ENCODE measurements at places on chromosomes 12 and 14. TPM values are rescaled to one million over a fixed set of nuclear protein-coding genes. Genes with fewer than 3 reads are reported as not detected.

GRCh38 chr14:75884198-75884611 is 97.6 kb downstream of the TGFB3 start:
- DNase-seq, result no peak

GRCh38 chr14:99604766-99605298 is 825 bp upstream of the CCDC85C start:
- DNase-seq, result no peak

- no peak for DNase-seq
These were observed 64.1 kb upstream of the TSPAN11 start for GRCh38 chr12:30862486-30862885.

The CHD8 gene
- total RNA-seq, result 79.6 TPM

DNA sequence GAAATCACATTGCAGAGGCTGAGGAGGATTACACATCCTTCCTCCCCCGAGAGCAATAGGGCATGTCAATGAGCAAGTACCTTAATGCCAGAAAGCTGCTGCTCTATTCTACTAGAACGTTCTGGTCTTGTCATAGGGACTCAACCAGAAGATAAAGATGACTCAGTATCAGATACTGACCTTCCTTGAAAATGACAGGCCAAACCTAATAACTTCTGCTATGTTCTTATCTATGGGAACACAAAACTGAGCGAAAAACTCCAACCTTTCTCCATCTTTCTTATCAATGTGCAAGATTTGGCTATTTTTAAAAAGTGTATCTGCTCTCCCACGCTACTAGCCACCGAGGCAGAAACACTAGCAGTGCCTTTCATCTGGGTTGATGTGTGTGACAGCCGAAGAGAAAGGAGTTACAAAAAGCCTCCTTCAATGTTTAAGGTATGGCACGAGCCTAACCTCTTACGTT is 5.5 kb downstream of the CCDC92 start:
- DNase-seq, result no peak

GRCh38 chr12:49020441-49020840 is 1.9 kb upstream of the PRKAG1 start:
- DNase-seq, result no peak

- no peak for DNase-seq
These were observed 28.8 kb downstream of the MAP3K9 start for GRCh38 chr14:70780396-70781075.
